ENCODE measurements at places on chromosomes 7 and 10. TPM values are rescaled to one million over a fixed set of nuclear protein-coding genes. Genes with fewer than 3 reads are reported as not detected.

Gene GUSB
- 26.7 TPM for total RNA-seq

Gene SFMBT2
- total RNA-seq = 0.35 TPM

Gene ASB10
- total RNA-seq = not detected

Gene ZNF394
- 36.8 TPM for total RNA-seq

Gene PRKCQ
- total RNA-seq = 23.9 TPM

Gene TIAL1
- 22.9 TPM for total RNA-seq

Gene MMP21
- not detected for total RNA-seq

Gene CPA2
- not detected for total RNA-seq

Gene TMEM213
- not detected for total RNA-seq

Gene GCK
- total RNA-seq = 0.10 TPM

Gene ADCYAP1R1
- total RNA-seq = not detected

Gene ARID5B
- 12.2 TPM for total RNA-seq

Gene NT5C2
- total RNA-seq = 120 TPM

Gene CCDC146
- total RNA-seq = 10.8 TPM

Gene SEMA3E
- total RNA-seq = 4.7 TPM

Data from renal cortical epithelial cell (primary cell).